ENCODE measurements at places on chromosomes 2 and 18.

- DNase-seq: peak; percentile 67
Observed at GRCh38 chr2:196176142-196176738, 4.9 kb upstream of the STK17B start.

- no peak for DNase-seq
Observed at GRCh38 chr18:79404567-79404910, 8.8 kb downstream of the NFATC1 start.

- DNase-seq: no peak
Observed at GRCh38 chr2:45889053-45889452, 237.6 kb downstream of the PRKCE start.

GRCh38 chr18:62524440-62525200, 1.8 kb downstream of the ZCCHC2 start:
- peak; percentile 25 for DNase-seq

GRCh38 chr2:10868465-10869314, 43.0 kb upstream of the KCNF1 start:
- no peak for DNase-seq

- no peak for DNase-seq
Observed at GRCh38 chr18:42914476-42914875, 201.0 kb downstream of the RIT2 start.

- DNase-seq: no peak
Observed at GRCh38 chr18:27645929-27646328, 460.8 kb upstream of the CHST9 start.

- no peak for DNase-seq
Observed at GRCh38 chr2:157480182-157480961, 36.5 kb upstream of the CYTIP start.

DNA sequence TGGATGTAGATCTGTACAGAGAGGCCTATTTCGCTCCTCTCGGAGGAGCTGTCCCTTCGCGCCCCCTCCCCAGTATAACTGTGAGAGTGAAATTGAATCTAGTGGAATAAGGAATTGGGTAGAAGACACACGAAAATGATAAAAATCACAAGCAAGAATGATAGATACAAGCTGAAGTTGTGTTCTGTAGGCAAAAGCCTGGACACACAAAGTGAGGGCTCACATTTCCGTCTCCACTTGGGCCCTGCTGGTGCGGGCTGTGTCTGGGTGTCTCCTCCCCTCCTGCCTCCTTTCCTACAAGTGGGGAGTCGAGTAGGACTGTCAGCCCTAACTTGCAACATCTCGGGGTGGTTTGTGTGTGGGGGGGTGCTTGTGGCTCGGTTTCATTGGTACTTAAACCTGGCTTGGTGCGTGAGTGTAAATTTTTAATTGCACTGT, 457 bp upstream of the SP9 start:
- no peak for DNase-seq

- DNase-seq: no peak
Observed at GRCh38 chr2:219598308-219599078, 836 bp downstream of the STK11IP start.

- DNase-seq: no peak
Observed at GRCh38 chr2:158391876-158392275, 64.7 kb downstream of the CCDC148 start.

DNA sequence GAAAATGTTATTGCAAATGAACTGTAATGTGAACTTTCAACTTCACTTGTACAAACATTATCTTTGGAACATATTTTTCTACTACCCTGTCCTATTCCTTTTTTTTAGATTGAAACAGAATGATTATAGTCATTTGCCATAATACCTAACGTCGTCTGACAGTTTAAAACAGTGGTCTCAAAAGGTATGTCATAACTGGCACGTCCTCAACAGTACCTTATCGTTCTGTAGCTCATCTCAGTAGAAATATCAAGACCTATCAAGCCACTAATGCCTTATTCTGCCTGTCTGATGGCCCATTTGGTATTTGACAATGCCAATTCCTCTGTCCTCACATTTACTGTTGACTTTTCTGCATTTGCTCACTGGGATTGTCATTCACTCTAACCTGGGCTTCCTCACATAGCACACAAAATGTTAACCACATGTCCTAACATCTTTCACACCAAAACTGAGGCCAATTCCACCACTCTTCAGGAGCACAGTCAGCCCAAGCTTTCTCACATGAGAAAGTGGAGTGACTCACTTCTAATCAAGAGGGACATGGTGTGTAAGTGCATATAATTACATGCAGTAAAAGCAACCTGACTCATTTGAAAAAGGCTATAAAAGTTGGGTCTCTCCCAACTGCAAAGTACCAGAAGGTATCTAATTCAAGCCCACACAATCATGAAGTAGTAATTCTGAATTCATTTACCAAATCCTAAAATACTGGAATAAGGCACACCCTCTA, 34.8 kb downstream of the DNER start:
- no peak for DNase-seq

DNA sequence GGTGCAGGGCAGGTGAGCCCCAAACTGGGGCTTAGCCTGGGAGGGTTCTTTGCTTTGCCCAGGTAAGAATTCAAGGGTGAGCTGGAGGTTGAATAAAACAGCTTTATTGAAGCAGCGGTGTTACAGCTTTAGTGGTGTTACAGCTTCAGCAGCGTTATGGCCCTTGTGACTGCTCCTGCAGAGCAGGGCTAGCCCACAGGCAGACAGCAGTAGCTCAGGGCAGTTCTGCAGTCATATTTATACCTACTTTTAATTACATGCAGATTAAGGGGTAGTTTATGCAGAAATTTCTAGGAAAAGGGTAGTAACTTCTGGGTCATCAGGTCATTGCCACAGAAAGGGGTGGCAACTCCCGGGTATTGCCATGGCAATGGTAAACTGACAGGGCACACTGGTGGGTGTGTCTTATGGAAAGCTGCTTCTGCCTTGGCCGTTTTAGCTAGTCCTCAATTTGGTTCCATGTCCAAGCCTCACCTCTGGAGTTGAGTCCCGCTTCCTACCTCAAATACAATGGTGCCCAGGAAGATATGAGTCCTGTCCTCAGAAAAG, 78.2 kb downstream of the THNSL2 start:
- no peak for DNase-seq

DNA sequence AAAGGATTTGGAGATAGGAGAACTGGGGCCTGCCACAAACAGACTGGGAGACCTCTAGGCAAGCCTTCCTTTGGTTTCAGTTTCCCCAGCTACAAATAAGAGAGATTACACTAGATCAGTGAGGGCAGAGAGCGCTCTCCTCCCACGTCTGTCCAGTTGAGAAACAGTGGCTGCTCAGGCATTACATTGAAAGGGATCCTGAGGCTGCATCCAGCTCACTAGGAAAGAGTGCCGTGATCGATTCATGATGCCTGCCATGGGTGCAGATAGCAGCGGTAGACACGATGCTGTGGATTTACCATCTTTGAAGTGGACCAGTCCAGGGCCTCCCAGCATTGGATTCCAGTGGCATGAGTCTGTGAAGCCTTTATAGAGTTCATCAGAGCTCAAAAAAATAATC, 62.6 kb downstream of the EN1 start:
- no peak for DNase-seq

DNA sequence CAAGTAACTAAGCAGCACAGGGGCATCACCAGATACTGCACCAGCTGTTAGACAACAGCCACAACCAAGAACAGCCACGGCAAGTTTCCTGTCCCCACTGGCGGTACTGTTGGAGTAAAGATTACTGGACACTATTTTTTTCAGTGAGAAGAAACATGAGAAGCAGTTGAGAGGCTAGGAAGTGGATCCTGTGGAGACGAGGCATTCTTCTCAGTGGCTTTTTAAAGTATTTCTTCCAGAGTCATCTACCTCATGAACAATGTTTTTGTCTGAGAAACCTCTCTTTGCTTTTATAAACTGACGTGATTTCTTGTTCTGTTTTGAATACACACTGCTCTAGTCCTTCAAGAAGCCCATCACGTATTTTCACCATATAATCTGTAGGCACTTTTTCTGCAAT, 18.8 kb downstream of the TM4SF20 start:
- DNase-seq: no peak

All from stimulated activated CD8-positive, alpha-beta memory T cell treated with anti-CD3 and anti-CD28 coated beads, Interleukin-4, amount 100 ng/mL, for 4 hours (primary cell).